Psoas muscle (tissue), 8 donors: ENCODE measurements at places on chromosomes 4 and X.
A peak's percentile ranks its signal among the peaks of the same experiment; 100 is the strongest.

GRCh38 chr4:37383579-37384229 lies 139.2 kb downstream of the NWD2 start:
- no peak overlapping the region for H3K27ac ChIP-seq
- H3K4me1 ChIP-seq = no peaks in the 10 kb centered on the region
- DNase-seq = no peak
- peaks cover 3% of the 10 kb centered on the region for H3K27me3 ChIP-seq

- no peak overlapping the region for H3K27ac ChIP-seq
- no peaks in the 10 kb centered on the region for H3K4me1 ChIP-seq
- no peak overlapping the region for H3K4me3 ChIP-seq
- DNase-seq = no peak
- no peaks in the 10 kb centered on the region for H3K27me3 ChIP-seq
- no peaks in the 10 kb centered on the region for H3K36me3 ChIP-seq
Observed at GRCh38 chr4:87257523-87257922, 37.1 kb upstream of the KLHL8 start.

- no peaks in the 10 kb centered on the region for H3K4me1 ChIP-seq
- no peak overlapping the region for H3K4me3 ChIP-seq
- H3K36me3 ChIP-seq = no peaks in the 10 kb centered on the region
- H3K27me3 ChIP-seq = no peaks in the 10 kb centered on the region
Observed at GRCh38 chr4:173752610-173753230, 222.7 kb upstream of the HAND2 start.

GRCh38 chrX:123489011-123489410 lies 243.8 kb downstream of the THOC2 start:
- no peaks in the 10 kb centered on the region for H3K27me3 ChIP-seq
- no peaks in the 10 kb centered on the region for H3K36me3 ChIP-seq
- no peaks in the 10 kb centered on the region for H3K4me1 ChIP-seq
- H3K4me3 ChIP-seq = no peak overlapping the region
- DNase-seq = no peak

DNA sequence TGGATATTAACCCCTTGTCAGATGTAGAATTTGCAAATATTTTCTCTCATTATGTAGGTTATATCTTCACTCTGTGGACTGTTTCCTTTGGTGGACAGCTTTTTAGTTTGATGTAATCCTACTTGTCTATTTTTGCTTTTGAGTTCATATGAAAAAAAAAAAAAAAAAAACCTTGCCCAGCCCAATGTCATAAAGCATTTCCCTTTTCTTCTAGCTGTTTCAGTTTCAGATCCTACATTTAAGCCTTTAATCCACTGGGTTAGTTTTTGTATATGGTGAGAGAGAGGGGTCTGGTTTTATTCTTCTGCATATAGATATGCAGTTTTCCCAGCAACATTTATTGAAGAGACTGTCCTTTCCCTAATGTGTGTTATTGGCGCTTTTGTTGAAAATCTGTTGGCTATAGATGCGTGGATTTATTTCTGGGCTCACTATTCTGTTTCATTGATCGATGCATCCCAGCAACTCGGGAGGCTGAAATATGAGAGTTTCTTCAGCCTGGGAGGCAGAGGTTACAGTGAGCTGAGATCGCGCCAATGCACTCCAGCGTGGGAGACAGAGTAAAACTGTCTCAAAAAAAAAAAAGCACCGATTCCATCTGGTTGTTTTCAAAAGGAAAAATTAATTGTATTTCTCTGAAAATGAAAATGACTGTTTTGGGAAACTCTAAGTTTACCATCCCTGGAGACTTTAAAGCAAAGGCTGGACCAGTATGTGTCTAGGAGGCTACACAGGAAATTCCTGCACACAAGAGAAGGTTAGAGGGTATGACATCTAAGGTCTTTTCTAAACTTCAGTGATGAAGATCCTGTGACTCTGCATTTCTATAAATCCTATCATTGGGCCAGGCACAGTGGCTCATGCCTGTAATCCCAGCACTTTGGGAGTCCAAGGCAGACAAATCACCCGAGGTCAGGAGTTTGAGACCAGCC lies 35.6 kb downstream of the STEEP1 start:
- H3K27me3 ChIP-seq = no peaks in the 10 kb centered on the region
- no peaks in the 10 kb centered on the region for H3K36me3 ChIP-seq
- no peak for DNase-seq
- H3K4me3 ChIP-seq = no peak overlapping the region
- no peaks in the 10 kb centered on the region for H3K4me1 ChIP-seq
- peak overlapping the region; percentile 9 for H3K27ac ChIP-seq

DNA sequence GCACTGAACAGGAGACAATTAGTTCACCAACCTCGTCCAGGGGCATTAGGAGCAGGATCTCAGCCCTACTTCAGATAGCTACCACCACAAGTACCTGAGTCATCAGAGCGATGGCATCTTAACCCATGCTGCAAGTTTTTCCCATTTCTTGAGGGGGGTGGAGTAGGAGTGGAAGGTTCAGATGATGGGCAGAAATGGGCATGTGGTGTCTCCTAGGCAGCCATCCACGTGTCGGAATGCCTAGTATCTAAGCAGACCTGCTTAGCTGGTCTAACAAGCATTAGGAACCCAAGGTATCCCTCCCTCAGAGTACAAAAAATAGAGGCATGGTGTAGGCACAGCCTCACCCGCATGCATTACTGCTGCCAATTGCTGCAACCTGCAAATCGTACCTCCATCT lies 159.1 kb upstream of the DGKK start:
- DNase-seq = no peak
- H3K27ac ChIP-seq = no peak overlapping the region
- no peak overlapping the region for H3K4me3 ChIP-seq
- H3K36me3 ChIP-seq = no peaks in the 10 kb centered on the region

DNA sequence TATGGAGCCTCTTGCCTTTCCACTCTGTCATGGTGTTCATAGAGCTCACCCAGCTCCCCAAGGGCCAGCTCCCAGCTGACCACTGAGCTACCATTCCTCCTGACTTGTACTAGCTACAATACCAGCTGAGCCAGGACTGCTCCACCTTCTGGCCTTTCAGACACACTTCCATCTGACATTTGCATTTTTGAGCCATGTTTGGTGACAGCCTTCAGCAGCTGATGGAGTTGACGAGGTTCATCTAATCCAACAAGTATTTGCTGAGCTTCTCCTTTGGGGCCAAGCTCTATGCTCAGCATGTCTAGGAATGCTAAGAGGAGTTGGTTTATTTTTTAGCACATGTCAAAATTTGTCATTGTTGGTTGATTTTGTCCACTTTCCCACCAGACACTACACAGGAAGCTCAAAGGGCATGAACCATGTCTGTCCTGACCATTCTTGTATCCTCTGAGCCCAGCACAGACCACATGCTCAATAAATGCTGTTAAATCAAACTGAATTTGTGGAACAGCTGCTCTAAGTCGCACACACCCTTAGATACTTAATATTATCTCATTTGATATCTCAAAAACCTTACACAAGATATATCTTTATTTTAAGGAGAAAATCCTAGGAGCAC lies 142.6 kb upstream of the PPARGC1A start:
- no peak overlapping the region for H3K27ac ChIP-seq
- H3K27me3 ChIP-seq = no peaks in the 10 kb centered on the region
- H3K36me3 ChIP-seq = no peaks in the 10 kb centered on the region

DNA sequence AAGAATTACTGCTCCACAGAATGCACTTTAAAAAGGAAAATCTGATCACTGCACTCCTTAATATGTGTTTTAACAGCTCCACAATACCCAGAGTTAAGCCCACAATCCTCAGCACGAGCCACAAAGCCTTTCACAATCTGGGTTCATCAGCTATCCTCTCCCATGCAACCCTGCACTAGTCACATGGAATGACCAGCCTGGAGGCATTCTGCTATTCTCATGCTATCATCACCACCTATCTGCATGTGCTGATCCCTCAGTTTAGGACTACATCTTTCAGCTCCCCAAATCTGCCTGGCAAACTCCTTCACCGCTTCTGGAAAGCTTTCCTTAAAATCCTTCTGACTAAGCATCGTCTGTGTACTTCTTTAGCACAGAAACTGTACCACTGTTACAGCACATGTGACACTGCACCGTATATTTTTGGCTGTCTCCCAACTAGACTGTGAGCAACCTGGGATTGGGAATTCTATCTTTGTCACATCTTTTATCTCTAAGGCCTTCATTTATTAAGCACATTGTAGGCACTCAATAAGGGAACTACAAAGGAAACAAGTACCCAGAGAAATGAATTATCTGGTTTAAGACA lies 18.3 kb upstream of the EIF1AX start:
- H3K27ac ChIP-seq = no peak overlapping the region
- H3K36me3 ChIP-seq = peaks cover 84% of the 10 kb centered on the region
- no peaks in the 10 kb centered on the region for H3K4me1 ChIP-seq
- H3K27me3 ChIP-seq = no peaks in the 10 kb centered on the region

DNA sequence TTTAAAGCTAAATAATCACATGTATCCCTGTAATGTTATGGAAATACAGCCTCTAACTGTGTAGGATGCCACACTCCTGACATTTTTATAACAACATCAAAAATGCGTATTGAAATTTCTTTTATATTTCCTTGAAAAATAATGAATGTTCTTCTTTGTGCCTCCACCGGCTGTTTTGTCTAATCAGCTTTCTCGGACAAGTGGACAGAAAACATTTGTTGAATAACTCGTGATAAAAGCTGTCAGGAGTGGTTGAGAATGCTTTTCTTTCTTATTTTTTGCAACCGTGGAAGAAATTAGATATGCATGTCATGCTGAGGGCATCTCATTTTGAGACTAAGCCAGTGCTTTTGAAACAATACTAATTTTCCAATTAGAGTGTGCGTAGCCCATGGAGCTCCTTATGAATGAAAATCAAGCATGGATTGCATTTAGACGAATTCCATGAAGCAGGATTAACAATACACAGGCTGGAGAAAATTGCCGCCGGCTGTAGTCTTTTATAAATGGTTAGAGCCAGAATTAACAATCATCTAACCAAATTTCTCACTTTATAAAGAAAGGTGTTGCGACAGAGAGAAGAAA lies 614.5 kb upstream of the LCORL start:
- H3K4me1 ChIP-seq = no peaks in the 10 kb centered on the region
- no peak overlapping the region for H3K4me3 ChIP-seq
- no peaks in the 10 kb centered on the region for H3K27me3 ChIP-seq
- no peak for DNase-seq

GRCh38 chr4:2646396-2647149 lies 109.6 kb downstream of the TNIP2 start:
- peaks cover 73% of the 10 kb centered on the region for H3K36me3 ChIP-seq
- H3K27me3 ChIP-seq = no peaks in the 10 kb centered on the region
- DNase-seq = no peak
- H3K4me3 ChIP-seq = no peak overlapping the region
- no peaks in the 10 kb centered on the region for H3K4me1 ChIP-seq
- H3K27ac ChIP-seq = no peak overlapping the region

- H3K4me1 ChIP-seq = peaks cover 18% of the 10 kb centered on the region
- no peaks in the 10 kb centered on the region for H3K27me3 ChIP-seq
- no peaks in the 10 kb centered on the region for H3K36me3 ChIP-seq
- no peak overlapping the region for H3K4me3 ChIP-seq
- H3K27ac ChIP-seq = no peak overlapping the region
Observed at GRCh38 chr4:26896636-26897035, 36.0 kb downstream of the STIM2 start.

- no peak for DNase-seq
- H3K36me3 ChIP-seq = no peaks in the 10 kb centered on the region
- no peak overlapping the region for H3K4me3 ChIP-seq
- H3K27ac ChIP-seq = no peak overlapping the region
Observed at GRCh38 chr4:17092736-17093437, 194.4 kb upstream of the LDB2 start.

DNA sequence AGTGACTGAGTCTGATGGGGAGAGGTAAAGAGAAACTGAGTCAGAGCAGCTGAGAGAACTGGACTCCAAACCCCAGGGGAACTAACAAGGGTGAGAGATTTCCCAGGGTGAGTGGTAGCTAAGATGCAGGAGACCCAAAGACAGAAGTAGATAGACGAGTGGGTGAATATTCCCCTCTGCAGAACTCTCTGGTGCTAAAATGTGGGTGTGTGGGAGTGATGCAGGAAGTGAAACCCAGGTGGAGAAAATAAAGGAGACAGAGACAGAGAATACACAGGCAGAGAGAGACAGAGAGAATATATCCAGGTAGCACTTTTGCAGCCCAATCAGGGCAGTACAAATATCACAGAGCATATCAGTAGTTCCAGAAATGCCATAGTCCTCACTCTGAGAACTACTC lies 212.5 kb upstream of the ZIC3 start:
- H3K36me3 ChIP-seq = no peaks in the 10 kb centered on the region
- no peaks in the 10 kb centered on the region for H3K4me1 ChIP-seq
- no peak for DNase-seq
- no peak overlapping the region for H3K27ac ChIP-seq

DNA sequence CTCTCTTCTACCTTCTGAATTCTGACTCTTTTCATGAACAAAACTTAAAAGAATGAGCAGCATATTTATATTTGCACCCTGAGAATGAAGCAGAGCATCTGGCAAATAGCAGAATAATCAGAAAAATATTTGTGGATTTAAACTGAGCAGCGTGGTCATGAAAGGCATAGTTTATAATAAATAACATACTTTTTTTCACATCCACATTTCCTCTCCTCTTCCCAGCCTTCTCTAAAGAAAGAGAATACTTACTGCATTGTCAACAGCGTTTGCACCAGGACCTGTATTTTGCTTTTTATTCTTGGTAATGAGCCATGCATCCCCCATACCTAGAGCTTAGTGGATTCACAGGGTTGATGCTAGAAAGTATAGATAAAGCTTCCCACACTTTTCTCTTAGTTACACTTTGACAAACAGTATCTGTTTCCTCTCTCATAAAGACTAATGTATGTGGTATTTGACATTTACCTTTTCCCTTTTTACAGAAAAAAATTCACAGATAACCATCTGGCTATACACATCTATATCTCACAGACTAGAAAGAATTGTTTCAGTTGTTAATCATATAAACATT lies 131.5 kb downstream of the PRSS12 start:
- DNase-seq = no peak
- no peaks in the 10 kb centered on the region for H3K4me1 ChIP-seq
- no peak overlapping the region for H3K27ac ChIP-seq
- no peaks in the 10 kb centered on the region for H3K36me3 ChIP-seq
- no peak overlapping the region for H3K4me3 ChIP-seq
- no peaks in the 10 kb centered on the region for H3K27me3 ChIP-seq

GRCh38 chr4:8225706-8226443 lies 26.8 kb downstream of the SH3TC1 start:
- no peak overlapping the region for H3K4me3 ChIP-seq
- H3K27ac ChIP-seq = no peak overlapping the region
- DNase-seq = no peak
